GM20000 (cell line): ENCODE measurements at places on chromosomes 6 and 20.

GRCh38 chr6:1761477-1761877 lies 151.8 kb downstream of the FOXC1 start:
- DNase-seq: no peak

- DNase-seq: no peak
Observed at GRCh38 chr6:22108199-22108598, 188.6 kb downstream of the PRL start.

- DNase-seq: peak; percentile 53
Observed at GRCh38 chr20:56454754-56455153, 13.7 kb upstream of the RTF2 start.

DNA sequence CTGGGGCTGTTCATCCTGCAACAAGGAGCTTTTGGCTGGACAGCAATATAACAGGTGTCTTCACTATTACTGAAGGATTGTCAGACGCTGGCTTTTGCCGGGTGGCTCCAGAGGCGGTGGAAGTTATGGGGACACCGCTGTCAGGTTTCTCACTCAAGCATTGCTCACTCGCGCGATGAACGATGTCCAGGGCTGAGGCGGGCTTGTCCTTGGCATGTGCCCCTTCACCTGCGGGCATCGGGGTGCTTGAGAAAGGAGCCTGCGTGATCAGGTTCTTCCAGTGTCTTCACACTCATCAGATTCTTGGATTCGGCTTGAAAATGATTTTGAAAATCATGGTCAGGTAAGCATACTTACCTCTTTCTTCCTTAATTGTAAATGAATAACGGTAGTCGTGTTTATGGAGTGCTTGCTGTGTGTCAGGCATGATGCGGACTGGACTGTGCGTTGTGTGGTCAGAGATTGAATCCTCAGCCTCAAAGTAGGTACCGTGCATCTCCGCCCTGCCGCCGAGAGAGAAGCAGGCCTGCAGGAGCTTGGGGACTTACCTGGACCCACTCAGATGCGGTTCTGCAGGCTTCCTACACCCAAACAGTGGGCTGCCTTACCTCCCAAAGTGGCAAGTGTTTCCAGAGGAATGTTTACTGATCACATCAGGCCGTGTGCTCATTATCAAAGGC lies 18.3 kb upstream of the PYGB start:
- no peak for DNase-seq

GRCh38 chr6:14730654-14731053 lies 515.2 kb upstream of the JARID2 start:
- no peak for DNase-seq

DNA sequence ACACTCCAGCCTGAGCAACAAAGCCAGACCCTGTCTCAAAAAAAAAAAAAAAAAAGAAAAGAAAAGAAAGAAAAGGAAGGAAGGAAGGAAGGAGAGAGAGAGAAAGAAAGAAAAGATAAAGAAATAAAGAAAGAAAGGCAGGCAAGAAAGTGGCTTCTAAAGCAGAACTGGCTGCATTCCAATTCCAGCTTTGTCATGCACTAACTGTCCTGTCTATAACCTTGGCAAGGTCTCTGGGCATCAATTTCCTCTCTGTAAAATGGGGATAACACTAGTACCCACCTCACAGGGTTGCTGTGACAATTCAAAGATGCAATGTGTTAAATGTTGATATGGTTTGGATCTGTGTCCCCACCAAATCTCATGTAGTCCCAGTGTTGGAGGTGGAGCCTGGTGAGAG lies 28.0 kb downstream of the RING1 start:
- no peak for DNase-seq

GRCh38 chr6:73471686-73472290 lies 10.3 kb downstream of the MTO1 start:
- DNase-seq: peak; percentile 47

GRCh38 chr6:15914553-15914952 lies 214.3 kb upstream of the MYLIP start:
- DNase-seq: no peak

DNA sequence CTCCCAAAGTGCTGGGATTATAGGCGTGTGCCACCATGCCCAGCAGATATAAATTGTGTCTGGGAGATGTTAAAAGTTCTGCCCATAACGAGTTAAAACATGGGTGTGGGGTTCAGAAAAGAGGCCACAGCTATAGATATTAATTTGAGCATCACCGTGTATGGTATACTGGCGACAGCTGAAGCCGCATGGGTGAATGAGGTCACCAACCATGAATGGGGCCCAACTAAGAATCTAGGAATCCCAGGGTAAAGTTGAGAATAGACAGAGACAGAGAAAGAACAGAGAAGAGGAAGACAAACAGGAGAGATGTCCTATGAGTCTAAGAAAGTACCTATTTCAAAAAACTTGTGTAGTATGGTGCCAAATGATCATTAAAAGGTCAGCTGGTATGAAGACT lies 50.9 kb downstream of the ILRUN start:
- DNase-seq: no peak

- no peak for DNase-seq
Observed at GRCh38 chr6:34595332-34596184, 39.4 kb upstream of the SPDEF start.

- peak; percentile 58 for DNase-seq
Observed at GRCh38 chr6:154276810-154277628, 79.6 kb downstream of the IPCEF1 start.

DNA sequence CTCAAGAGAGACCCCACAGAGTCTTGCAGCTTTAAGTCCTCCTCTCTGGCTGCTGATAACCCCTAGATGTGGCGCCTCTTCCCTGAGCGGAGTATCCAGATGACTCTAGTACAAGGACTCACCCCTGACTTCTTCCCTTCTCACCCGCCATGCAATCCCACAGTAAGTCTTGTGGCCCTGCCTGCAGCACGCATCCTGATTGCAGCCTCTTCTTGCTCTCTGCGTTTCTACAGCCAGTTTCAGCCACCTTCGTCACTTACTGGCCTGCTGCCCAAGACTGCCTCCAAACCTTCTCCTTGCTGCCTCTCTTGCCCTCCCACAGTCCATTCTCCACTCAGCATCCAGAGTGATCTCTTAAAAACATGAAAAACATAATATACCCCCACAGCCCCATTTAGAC lies 2.4 kb upstream of the RPP40 start:
- no peak for DNase-seq

- DNase-seq: no peak
Observed at GRCh38 chr20:57467742-57468141, 57.2 kb downstream of the CTCFL start.

DNA sequence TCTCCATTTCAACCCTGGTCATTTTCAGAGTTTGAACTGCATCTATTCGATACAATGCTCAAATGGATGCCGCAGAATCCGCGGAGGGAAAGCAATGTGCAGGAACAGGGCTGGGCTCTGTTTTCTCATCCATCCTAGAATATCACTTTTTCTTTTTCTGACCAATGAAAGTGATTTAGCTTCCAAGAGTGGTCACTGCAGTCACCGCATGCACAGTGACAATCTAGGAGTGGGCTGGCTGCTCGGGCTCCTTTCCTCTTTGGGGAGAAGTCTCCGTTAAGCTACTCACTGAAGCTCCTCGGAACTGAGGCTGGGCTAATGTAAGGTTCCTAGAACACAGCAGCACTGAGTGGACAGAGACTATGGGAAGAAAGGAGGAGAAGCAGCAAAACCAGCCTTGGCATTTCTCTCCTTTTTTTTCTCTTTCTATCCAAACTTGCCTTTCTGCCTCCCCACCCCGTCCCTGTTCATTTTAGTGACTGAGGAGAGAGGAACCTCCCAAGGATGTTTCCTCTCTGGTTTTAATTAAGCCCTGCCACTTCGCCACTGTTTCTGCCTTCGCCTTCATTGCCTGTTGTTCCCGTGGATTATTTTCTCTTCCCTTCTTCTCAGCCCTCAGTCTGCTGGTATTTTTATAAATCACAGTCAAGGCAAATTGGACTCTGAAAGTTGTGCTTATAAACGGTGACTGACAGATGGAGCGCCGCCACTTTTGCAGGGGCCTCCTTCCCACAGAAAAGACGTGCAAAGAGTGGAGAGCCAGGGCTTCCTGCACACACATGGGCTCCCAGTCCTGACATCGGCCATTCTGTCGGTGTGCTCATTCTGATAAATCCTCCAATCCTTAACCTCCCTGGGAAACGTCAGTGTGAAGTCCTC lies 41.1 kb downstream of the RAMACL start:
- DNase-seq: no peak

DNA sequence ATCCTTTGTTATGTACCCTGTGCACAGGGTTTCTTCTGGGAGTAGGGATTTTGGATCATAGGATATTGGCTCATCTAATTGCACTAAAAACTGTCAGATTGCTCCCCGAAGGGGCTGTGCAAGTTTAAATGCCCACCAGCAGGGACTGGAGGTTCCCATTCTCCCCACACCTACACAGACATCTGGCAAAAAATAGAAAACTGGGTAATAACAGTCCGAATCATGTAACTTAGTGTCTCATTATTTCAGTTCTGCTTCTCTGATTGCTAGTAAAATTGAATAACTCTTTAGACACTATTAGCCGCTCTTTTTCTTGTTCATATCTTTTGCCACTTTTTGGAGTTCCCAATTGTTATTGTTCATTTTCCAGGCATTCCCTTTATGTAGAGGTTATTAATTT lies 5.3 kb downstream of the PSMF1 start:
- DNase-seq: no peak

DNA sequence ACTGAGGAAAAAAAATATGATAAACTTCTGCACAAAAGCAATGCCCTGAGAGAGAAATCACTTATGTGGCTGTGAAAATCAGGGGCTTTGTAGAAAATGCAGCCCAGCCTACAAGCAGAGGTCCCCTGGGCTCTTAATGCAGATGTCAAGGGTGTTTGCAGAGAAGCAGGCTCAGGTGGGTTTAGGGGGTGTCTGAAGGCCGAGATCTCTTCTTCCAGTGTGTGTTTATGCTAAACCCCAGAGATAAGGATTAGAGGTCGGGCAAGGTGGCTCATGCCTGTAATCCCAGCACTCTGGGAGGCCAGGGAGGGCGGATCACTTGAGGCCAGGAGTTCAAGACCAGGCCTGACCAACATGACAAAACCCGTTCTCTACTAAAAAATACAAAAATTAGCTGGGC lies 78.5 kb downstream of the TMEM242 start:
- no peak for DNase-seq

GRCh38 chr6:5457983-5458683 lies 196.8 kb downstream of the FARS2 start:
- DNase-seq: no peak

DNA sequence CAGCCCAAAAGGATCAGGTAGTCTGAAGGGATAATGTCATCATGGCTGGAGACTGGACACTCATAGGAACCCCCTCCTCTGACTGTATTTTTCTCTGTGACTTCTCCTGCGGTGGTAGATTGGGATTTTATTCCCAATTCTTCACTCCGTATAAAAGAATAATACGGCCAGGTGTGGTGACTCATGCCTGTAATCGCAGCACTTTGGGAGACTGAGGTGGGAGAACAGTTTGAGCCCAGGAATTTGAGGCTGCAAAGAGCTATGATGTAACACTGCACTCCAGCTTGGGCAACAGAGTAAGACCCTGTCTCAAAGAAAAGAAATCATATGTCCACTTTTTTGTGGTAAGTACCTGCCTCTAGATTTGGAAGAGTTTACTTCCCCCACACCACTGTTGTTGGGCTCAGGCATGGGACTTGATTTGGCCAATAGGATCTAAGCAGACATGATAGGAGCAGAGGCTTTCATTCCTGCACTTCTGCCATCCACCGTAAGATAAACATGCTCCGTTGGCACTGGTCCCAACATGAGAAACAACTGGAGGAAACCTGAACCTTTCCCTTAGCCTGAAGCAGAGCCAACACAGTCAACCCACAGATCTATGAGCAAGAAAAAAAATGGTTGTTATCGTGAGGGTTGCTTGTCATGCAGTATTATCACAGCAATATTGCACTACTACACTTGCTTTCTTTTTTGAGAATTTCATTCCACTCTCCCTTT lies 82.0 kb downstream of the JPH2 start:
- DNase-seq: no peak

DNA sequence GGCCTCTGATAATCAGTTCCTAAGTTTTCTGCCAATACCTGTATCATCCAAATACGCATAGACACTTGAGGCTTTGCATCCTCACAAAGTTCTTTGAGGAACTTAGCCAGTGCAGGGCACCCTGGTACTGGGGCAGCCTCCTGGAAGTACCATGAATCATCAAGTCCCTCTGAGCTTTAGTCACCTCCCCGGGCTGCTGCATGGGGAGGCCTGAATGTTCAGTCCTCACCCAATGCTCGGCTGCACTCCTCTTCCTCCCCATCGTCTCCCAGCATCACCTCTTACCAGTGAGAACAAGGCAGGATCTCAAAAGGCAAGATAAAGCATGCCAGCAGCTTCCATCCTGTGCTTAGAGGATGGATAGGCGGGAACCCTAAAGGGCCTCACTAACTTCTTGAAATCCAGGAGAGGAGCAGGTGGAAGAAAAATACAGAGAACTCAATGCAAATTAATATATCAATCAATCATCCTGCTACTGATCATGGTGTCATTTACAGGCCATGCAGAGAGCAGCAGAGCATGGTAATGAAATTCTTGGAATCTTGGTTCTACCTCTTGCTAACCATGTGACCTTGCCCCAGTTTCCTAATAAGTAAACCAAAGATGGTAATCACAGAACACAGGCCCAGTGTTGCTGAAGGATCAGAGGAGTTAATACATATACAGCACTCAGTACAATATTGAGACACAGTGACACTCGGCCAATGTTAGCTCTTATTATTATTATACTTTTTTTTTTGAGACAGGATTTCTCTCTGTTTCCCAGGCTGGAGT lies 4.7 kb upstream of the CCN6 start:
- no peak for DNase-seq

- DNase-seq: peak; percentile 61
Observed at GRCh38 chr6:27188061-27188884, 59.2 kb upstream of the PRSS16 start.

DNA sequence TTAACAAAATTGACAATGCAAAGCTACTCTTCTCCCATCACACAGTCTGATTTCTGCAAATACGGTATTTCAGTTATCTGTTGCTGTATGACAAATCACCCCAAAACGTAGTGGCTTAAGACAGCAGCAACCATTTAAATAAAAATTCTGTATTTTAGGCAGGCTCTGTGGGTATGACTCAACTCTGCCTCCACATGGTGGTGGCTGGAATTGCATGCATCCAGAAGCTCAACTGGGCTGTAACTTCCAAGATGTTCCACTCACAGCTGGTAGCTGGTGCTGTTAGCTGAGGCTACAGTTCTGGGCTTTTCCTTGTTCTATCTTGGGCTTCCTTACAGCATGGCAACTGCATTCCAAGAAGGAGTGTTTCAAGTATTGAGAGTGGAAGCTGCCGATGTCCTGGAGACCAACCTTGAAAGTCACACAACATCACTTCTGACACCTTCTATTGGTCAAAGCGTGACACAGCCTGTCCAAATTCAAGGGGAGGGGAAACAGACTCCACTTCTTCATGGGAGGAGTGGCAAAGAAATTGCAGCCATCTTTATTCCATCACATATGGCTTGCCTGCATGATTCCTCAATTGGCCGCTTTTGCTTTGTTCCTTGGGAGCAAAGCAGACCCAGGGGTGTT lies 39.7 kb upstream of the TULP1 start:
- DNase-seq: peak; percentile 32

- no peak for DNase-seq
Observed at GRCh38 chr6:169885131-169885530, 133.7 kb downstream of the ERMARD start.
